ENCODE measurements at places on chromosomes 1 and 21.
A peak's percentile ranks its signal among the peaks of the same experiment; 100 is the strongest.

- no peak for DNase-seq
Observed at GRCh38 chr1:56483104-56483503, 96.3 kb downstream of the PLPP3 start.

DNA sequence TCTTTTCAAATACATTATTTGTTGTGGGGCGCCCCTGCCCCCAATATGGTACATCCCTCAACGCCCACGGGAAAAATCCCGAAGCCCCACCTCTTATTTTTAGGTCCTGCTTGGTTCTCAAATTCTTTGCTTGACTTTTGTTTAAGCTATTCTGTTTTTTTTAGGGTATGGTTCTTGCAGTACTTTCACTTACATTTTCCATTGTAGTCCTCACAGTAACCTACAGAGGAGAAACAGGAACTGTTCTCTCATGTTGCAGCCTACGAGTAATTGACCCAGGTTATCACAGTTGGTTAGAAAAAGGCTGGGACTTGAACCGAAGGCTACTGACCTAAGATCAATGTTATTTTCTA, 697 bp upstream of the C21orf91 start:
- DNase-seq: peak; percentile 86

- DNase-seq: no peak
Observed at GRCh38 chr1:162186406-162186805, 116.9 kb downstream of the NOS1AP start.

DNA sequence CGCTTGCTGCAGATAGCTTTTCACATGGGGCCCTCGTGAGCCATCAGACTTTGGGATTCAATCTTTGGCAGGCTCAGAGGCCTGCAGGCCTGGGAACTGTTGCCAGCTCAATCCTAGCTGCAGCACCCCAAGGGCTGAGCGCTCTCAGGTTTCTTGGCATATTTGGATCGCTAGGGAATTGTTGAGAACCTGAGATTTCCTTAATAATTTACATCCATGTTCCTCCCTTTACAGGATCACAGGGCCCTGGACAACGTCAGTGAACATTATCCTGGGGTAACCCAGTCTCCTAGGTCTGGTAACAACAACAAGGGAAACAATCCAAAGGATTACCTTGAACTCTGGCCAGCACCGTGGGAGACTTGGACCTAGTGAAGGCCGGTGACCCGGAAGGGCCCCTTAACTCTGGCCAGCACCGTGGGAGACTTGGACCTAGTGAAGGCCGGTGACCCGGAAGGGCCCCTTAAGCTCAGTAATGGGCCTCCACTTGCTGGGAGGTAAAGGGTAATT, 49.3 kb upstream of the NEK2 start:
- no peak for DNase-seq

GRCh38 chr1:25945761-25946160, 39.5 kb upstream of the STMN1 start:
- DNase-seq: no peak

DNA sequence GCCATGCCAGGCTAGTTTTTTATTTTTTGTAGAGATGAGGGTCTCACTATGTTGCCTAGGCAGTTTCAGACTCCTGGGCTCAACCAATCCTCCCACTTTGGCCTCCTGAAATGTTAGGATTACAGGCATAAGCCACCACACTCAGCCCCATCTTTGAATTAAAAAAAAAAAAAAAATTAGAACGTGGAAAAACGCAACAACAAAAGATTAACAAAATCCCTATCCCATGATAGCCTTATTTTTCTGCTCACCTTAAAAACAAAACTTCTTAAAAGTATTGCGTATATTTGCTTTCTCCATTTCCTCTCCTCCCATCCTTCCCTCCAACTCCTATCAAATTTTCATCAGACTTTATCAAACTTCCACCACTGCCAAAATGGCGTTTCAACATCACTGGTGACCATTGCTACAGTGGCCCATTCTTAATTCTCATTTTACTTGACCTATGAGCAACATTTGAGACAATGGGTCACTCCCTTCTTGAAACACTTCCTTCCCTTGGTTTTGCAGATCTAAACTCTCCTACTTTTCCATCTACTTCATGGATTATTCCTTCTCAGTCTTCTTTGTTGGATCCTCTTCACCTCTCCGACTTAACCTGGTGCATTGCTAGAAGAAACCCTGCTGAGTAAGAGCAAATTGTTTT, 579 bp upstream of the ZNF684 start:
- DNase-seq: peak; percentile 46

DNA sequence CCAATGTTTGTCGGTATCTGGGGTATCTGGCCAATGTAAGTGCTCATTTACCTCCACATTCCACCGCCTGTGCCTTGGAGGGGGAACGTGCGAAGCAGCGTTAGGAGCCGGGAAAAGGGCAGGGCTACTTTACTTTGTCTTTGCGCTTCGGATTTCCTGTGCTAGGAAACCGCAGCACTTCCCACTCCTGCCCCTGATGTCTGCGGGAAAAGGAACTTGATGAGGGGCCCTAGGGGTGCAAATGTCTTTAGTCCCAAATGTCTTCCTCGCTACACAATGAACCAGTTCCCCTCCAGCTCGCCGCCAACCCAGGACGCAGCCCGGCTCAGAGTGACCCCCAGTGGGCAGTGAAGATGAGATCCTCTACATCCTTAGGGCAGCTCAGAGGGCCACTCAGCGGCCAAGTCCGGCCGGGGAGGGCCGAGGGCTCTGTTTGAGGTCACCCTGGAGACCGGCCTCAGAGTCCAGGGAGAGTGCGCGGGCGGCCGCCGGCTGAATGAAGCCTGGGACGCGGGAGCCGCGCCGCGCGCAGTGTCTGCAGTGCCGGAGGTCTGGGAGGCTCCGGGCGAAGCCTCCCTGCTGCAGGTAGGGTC, at the start of gene DYNLT5:
DYNLT5 (plus strand) TSS at position 460 of the 593 bp plus-strand sequence. CDS start 2,200 bp downstream, outside the sequence.
- DNase-seq: peak; percentile 73

DNA sequence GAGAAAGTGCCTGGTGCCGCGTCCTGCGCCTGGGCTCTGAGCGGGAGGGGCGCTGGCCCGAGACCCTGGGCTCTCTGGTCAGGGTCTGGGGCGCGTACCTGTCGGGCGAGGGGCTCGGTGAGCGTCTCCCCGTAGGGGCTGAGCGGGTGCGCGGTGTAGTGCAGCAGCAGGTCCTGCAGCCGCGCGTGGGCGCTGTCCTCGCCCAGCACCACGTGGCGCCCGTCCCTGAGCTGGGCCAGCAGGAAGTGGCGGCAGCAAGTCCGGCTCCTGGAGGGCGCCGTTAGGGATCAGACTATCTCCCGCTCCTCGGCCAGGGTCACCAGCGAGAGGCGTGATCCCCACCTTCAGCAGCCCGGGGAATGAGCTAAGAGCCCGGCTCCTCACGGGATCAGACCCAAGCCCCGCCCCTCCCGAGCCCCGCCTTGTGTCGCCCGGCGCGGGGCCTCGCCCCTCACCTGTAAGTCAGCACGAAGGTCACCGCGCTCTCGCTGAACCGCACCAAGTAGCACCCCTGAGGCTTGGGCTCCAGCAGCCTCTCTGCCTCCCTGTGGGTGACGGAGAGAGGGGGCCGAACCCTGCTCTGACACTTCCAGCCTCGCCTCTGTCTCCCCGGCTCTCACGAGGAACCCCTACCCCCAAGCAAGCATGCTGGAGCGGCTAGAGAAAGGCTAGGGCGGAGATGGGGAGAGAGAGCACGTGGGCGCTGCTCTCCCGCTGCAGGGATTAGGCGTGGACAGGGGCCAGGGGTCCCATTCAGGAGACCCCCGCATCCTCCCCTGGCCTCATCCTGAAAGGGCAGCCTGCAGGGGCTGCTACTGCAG, 2.7 kb downstream of the SH2D2A start:
- peak; percentile 78 for DNase-seq

GRCh38 chr1:199322278-199322677, 683.4 kb downstream of the PTPRC start:
- DNase-seq: no peak

DNA sequence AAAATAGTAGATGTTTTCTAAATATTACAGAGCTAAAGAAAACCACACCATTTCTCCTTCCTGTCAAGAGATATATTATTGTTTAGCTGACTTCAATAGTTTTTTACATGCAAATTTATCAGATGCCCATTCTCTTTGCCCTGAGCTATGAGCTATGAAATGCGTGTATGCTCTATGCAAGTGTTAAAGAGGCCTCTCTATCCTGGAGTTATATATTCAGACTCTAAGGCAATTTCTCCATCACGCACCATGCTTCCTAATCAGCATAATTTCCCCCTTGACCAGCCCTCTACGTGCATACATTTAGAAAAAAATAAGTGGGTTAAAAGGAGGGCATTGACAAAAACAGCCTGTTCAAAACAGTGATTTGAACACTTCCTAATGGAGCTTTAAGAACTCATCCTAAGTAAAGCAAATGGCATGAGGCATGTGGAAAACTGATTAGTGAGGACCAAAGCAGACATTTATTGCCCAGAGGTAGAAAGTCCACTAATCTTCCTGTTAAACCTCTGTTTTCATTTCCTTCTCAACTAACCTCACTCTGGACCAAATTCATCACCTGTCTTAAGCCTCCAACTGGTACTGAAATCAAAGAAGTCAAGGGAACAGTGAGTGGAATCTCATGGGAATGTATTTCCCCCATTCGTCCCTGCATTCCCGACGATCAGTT, 565.8 kb upstream of the PKN2 start:
- no peak for DNase-seq

GRCh38 chr1:40926441-40926840, 53.1 kb upstream of the CTPS1 start:
- no peak for DNase-seq

DNA sequence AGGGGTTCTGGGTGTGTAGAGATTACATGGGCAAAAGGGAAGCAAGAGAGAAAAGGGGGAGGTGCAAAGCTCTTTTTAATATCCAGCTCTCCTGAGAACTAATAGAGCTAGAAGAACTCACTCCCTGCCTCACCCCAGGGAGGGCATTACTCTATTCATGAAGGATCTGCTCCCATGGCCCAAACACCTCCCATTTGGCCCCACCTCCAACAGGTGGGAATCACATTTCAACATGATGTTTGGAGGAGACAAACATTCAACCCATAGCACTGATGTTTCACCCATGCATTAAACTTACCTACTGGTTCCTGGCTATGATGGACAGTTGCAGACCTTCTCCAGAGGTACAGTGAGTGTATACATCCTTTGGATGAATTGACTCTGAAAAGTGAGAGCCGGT, 7.3 kb upstream of the JUN start:
- no peak for DNase-seq

- no peak for DNase-seq
Observed at GRCh38 chr1:232192781-232193450, 437.0 kb downstream of the SIPA1L2 start.

GRCh38 chr1:107788206-107789202, 176.5 kb downstream of the VAV3 start:
- peak; percentile 53 for DNase-seq

GRCh38 chr1:31705080-31705866, 1.5 kb upstream of the COL16A1 start:
- DNase-seq: peak; percentile 84

- DNase-seq: no peak
Observed at GRCh38 chr1:78561856-78562255, 58.4 kb upstream of the IFI44L start.

DNA sequence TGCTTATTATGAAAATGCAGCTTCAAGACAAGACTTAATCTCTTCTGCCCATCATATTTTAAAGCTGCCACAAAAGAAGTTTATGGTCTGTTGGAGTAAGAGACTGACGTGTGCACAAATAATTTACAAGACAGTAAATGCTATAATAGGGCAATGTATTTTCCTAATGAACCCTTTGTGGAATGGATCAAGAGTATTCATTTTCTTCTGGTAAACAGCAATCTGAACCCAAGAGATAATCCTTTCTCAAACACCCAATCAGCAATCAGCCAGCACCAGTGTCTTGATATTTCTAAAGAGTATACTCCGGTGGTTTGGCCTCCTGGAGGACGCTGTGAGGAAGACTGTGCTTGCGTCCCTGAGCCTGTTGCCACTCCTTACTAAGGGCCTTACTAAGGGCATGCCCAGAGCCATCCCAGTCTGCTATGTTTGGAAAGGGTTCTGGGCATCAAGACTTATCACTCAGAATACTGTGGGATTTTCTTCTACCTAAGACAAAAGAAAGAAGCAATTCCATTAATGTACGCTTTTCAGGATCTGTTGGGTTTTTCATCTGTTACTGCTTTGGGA, 48.8 kb upstream of the LRRC8D start:
- no peak for DNase-seq

GRCh38 chr1:213564215-213564659, 423.5 kb upstream of the PROX1 start:
- peak; percentile 17 for DNase-seq

DNA sequence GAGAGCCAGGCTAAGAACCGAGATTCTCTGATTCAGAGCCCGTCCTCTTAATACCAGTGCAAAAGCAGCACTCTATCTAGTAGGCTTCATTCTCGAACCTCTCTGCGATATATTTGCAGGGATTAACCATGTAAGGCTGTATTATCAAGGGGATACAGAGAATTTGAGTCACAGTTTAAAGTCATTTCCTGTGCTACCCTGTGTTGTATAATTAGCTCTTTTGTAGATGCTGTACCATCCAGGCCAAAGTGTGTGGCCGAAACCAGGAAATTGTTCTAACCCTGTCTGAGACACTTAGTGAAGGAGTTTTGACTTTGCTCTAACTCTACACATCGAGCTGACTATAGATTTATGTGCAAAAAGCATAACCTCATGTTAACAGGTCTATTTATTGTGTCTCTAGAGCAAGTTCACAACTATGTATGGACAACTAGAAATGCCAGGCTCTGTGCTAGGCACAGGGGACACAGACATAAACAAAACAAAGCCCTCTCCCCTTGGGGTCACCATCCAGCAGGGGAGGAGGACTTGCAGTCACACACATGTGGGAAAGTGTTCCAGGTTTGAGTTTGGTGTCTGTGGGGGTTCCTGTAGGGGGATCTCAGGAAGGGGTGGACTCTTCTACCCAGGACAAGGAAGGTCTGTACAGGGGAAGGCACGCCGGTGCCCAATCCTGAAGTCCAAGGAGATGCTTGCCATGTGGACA, 182.2 kb downstream of the DHRS3 start:
- peak; percentile 74 for DNase-seq

DNA sequence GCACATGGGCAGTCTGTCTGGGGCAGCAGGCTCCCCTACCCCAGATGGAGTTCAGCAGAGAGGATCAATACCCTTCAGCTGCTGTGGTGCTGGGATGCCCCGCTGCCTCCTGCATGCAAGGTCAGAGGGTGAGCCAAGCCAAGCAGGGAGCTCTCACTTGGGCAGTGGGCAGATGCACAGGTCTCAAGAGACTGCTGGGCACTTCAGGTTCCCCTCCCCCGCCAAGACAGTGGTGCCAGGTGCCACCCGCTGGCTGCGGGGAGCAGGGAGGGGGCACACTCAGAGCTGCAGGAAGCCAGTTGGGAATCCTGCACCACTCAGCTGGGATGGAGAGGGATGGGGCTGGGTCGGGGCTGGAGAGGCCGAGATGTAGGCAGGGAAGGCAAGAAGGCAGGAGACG, 15.8 kb upstream of the EVA1B start:
- no peak for DNase-seq

DNA sequence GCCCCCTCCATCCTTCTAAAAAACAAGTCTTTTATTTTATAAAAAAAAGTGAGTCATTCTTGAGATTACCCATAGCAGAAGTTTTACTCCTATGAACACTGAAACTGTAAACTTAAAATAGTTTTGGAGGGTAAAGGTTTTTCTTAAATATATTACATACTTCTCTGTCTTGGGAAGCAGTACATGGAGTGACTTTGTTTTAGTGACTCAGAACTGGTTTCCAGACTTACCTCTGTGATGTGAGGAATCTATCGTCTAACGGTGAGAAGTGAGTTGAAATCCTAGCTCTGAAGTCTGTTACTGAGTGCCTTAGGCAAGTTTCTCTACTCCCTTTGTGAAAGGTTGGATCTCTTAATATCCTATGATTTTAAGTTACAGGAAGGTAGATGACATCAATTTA, 176.3 kb upstream of the POU3F1 start:
- no peak for DNase-seq

GRCh38 chr1:211612786-211613107, 33.8 kb upstream of the SLC30A1 start:
- DNase-seq: no peak
